Sigmoid colon (tissue), 7 donors: ENCODE measurements at places on chromosomes 2 and 18. TPM values are rescaled to one million over a fixed set of nuclear protein-coding genes. Genes with fewer than 3 reads are reported as not detected.

SFT2D3 gene
- 8.6 TPM for total RNA-seq

LAMA1 gene
- 1.4 TPM for total RNA-seq

SERPINB3 gene
- total RNA-seq: not detected

DNA sequence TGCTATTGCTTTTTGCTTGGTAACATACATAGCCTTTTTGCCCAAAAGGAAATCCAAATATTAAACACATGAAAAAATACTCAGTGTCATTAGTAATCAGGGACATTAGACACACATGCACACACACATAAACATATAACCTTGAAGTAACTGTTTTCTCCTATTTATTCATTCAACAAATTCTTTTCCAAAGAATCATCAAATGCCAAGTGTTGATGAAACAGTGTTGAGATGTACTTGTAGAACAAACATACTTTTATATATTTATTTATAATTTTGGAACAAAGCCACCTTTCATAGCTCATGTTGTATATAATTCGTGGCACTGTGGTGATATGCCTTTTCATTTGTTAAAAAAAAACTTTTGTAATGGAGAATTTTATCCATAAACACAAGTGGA lies 81.0 kb downstream of the APLF start:
- no peak overlapping the region for H3K4me3 ChIP-seq
- no peak overlapping the region for H3K27ac ChIP-seq
- H3K36me3 ChIP-seq: no peaks in the 10 kb centered on the region
- H3K4me1 ChIP-seq: no peaks in the 10 kb centered on the region
- DNase-seq: no peak
- no peaks in the 10 kb centered on the region for H3K27me3 ChIP-seq

DNA sequence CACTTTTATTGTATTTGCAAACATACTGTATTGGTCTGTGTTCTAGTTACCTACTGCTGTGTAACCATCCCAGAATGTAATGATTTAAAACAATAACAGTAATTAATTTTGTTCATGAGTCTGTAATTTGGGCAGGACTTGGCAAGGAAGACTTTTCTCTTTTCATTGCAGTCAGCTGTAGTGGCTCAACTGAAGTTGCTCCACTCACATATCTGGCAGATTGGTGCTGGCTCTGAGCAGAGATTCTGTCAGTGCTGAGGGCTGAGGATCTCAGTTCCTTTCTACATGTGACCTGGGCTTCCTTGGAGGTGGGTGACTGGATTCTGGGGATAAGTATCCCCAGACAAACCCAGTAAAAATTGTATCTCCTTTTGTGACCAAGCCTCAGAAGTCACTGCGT lies 26.6 kb downstream of the PTPN4 start:
- no peaks in the 10 kb centered on the region for H3K36me3 ChIP-seq
- DNase-seq: no peak
- no peak overlapping the region for H3K27ac ChIP-seq
- peaks cover 11% of the 10 kb centered on the region for H3K4me1 ChIP-seq
- H3K27me3 ChIP-seq: no peaks in the 10 kb centered on the region

GRCh38 chr2:149355716-149356422 lies 25.5 kb downstream of the LYPD6 start:
- no peaks in the 10 kb centered on the region for H3K27me3 ChIP-seq
- H3K4me1 ChIP-seq: no peaks in the 10 kb centered on the region
- no peak for DNase-seq
- no peak overlapping the region for H3K27ac ChIP-seq

DNA sequence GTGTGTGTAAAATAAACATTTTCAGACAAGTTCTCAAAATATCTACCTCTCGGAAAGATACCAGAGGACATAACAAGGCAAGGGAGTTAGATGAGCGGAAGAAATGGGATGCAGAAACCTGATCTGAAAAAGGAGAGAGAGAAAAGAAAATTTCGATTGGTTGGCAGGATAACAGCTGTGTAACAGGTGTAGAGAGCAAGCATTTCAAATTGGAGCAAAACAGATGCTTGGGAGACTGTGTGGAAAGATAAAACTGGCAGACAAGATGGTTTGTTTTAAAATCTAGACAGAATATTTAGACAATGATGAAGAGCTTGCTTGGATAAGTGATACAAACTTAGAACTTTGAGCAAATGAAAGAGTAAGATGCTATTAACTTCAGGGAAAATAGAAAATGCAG lies 20.2 kb downstream of the CHST9 start:
- DNase-seq: no peak
- no peaks in the 10 kb centered on the region for H3K27me3 ChIP-seq
- no peaks in the 10 kb centered on the region for H3K36me3 ChIP-seq
- H3K4me1 ChIP-seq: no peaks in the 10 kb centered on the region
- no peak overlapping the region for H3K27ac ChIP-seq

DNA sequence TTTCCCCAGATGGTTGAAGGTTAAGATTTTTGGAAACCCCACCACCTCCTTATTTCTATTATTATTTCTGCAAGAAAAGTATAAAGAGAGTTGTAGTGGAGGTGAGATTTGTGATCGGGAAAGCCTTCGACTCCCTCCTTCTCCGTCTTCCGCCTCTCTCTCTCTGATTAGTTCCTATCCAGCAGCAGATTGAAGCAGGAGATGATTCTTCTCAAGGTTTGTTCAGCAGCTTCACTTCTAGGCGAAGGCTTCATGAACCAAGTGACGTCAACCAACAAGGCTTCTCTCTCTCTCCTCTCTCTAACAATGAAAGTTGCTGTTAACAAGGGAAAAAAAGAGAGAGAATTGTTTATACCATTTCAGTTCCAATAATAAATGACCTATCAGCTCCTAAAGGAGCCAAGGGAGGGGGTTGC lies at the start of gene BAZ2B:
BAZ2B (minus strand) TSS at position 263 of the 416 bp plus-strand sequence. CDS start 137,829 bp downstream, outside the sequence.
- H3K27ac ChIP-seq: peak within 1 kb of the TSS; percentile 99
- no peaks in the 10 kb centered on the region for H3K36me3 ChIP-seq
- H3K27me3 ChIP-seq: no peaks in the 10 kb centered on the region
- peak within 1 kb of the TSS; percentile 94 for H3K4me3 ChIP-seq
- H3K4me1 ChIP-seq: peaks cover 38% of the 10 kb centered on the region
